Testis (tissue), 5 donors: ENCODE measurements at places on chromosomes 11 and 22.

DNA sequence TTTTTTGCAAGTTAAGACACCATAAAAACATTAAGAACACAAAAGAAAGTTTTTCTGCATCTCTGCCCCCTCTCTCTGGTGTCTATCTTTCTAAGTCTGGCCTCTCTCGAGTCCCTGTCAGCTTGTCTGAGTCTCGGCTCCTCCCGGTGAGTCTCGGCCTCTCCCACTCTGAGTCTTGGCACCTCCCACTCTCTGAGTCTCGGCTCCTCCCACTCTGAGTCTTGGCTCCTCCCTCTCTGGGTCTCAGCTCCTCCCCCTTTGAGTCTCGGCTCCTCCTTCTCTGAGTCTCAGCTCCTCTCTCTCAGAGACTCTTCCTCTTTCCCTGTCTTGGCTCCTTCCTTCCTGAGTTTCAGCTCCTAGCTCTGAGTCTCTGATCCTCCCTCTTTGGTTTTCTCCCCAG is 72.5 kb upstream of the AMPD3 start:
- H3K27me3 ChIP-seq, result no peaks in the 10 kb centered on the region
- DNase-seq, result no peak
- no peaks in the 10 kb centered on the region for H3K36me3 ChIP-seq
- peaks cover 19% of the 10 kb centered on the region for H3K4me1 ChIP-seq
- no peak overlapping the region for H3K4me3 ChIP-seq

DNA sequence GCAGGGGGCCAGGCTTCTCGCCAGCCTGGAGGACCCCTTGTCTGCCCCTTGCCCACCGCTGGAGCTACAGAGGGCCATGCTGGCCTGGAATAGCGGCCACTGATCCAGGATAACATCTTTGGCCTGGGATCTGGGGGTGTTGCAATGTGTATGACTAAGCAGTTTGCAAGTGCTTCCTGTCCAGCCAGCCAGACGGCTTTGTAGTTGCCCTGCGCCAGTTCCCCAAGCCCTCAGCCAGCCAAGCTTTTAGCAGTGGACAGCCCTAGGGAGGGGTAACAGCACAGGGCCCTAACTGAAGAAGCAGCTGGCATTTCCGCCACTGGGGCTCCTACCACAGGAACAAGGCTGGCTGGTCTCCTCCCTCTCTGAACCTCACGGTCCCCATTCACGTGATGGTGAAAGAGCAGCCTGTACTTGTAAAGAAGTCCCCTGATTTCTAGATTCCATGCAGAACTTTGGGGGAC is 32.1 kb downstream of the UQCR10 start:
- peaks cover 44% of the 10 kb centered on the region for H3K4me1 ChIP-seq
- peak; percentile 78 for DNase-seq
- no peak overlapping the region for H3K4me3 ChIP-seq
- H3K27ac ChIP-seq, result peak overlapping the region; percentile 35
- H3K36me3 ChIP-seq, result no peaks in the 10 kb centered on the region

- no peaks in the 10 kb centered on the region for H3K27me3 ChIP-seq
- H3K4me1 ChIP-seq, result no peaks in the 10 kb centered on the region
- H3K36me3 ChIP-seq, result no peaks in the 10 kb centered on the region
- no peak overlapping the region for H3K4me3 ChIP-seq
Measured at GRCh38 chr22:29742326-29742725, 22.5 kb downstream of the CABP7 start.

- no peak overlapping the region for H3K4me3 ChIP-seq
- H3K27ac ChIP-seq, result no peak overlapping the region
- no peaks in the 10 kb centered on the region for H3K36me3 ChIP-seq
- H3K4me1 ChIP-seq, result no peaks in the 10 kb centered on the region
Measured at GRCh38 chr22:28282405-28283067, 363.5 kb upstream of the PITPNB start.
